ENCODE measurements at places on chromosomes 7 and 10.

- no peak for DNase-seq
Observed at GRCh38 chr10:28841625-28842024, 164.3 kb downstream of the BAMBI start.

GRCh38 chr10:78991187-78991586, 77.6 kb upstream of the ZMIZ1 start:
- no peak for DNase-seq

DNA sequence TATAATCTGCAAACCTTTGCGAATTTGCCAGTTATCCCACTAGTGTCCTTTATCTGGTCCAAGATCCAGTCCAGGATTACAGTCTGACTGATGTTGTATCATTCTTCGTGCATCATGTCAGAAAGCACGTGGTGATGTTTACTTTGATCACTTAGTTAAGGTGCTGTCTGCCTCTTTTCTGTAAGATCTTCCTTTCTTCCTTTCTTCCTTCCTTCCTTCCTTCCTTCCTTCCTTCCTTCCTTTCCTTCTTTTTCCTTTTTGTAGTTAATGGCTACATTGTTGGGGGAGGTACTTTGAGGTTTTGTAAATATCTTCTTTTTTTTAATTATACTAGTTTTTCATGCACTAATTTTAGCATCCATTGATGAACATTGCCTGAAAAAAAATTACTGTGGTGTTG, 80.3 kb downstream of the LCOR start:
- DNase-seq: no peak

- no peak for DNase-seq
Observed at GRCh38 chr7:6244021-6244420, 28.4 kb downstream of the CYTH3 start.

DNA sequence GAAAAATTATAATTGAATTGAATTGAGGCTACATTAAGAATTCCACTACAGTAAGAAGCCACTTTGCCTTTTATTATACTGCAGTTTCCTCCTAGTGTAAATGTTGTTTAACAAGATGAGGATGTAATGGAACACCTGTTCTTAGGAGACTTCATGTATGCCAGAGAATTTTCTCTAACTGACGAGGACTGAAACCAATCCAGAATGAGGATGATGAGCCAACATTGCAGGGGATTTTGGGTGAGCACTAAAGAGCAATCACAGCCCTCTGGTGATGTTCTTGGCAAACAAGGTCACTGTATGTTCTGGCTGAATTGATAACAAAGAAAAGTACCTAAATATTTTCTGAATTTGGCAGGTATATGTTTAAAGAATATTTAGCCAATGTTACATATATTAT, 60.9 kb downstream of the RELN start:
- no peak for DNase-seq

DNA sequence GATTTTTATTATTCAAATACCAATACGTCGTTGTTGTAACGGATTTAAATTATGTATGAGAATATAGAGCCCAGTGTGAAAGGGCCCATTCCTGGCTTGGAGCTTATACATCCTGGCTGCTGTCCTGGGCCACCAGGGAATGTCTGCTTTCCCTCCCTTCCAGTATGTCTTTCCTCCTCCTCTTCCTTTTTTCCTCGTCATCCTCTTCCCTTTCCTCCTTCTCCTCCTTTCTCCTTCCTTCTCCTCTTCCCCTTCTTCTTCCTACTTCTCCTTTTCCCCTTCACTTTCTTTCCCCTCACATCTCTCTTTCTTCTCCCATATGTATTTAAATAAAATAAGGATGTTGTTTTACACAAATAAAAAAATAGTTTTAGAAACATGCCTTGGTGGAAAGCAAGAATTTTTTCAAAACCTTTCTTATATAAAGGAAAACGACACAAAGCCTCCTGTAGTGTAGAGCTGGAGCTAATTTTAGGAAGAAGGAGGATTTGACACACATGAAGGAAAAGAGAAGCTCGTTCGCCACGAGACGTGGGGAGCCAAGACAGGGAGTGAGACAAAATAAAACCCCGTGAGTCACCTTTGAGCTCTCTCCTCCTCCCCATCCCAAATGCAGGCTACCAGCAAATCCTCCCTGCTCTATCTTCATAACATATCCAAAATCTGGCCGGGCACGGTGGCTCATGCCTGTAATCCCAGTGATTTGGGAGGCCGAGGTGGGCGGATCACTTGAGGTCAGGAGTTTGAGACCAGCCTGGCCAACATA, 301.1 kb upstream of the LYZL1 start:
- DNase-seq: no peak

GRCh38 chr7:41696323-41696916, 6.5 kb downstream of the INHBA start:
- no peak for DNase-seq

- DNase-seq: no peak
Observed at GRCh38 chr10:29970576-29970975, 88.8 kb downstream of the JCAD start.

DNA sequence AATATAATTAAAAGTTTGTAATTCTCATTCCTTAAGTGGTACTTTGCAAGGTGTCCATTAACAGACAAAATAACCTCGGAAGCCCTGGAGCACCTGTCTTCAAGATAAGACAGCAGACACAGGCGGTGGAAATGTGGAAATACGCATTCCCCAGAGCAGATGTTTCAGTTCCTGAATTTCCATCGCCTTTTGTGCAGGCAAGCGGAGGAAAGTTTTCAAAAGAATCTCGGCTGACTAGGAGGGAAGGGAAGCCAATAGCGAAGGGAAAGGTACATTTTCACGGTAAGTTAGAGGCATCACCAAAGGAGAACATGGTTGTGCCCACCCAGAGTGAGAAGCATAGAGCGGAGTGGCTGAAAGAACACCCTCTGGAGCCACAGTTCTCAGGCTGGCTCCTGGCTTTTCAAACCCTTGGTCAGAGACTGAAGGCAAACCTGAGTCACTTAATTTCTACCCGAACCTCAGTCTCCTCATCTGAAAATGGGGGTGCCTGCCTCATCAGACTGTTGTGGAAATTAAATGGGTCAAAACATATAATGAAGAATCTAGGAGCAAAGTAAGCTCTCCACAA, 13.6 kb downstream of the CPA1 start:
- DNase-seq: no peak

GRCh38 chr10:32073659-32074058, 17.4 kb upstream of the KIF5B start:
- DNase-seq: no peak

- no peak for DNase-seq
Observed at GRCh38 chr10:34045571-34046190, 711.2 kb upstream of the NRP1 start.

- DNase-seq: no peak
Observed at GRCh38 chr10:61232780-61233179, 220.4 kb downstream of the TMEM26 start.

GRCh38 chr10:121926671-121927317, 1.0 kb downstream of the ATE1 start:
- no peak for DNase-seq

- DNase-seq: no peak
Observed at GRCh38 chr10:3401491-3401938, 228.9 kb upstream of the PITRM1 start.

GRCh38 chr7:15446722-15447121, 115.1 kb downstream of the AGMO start:
- DNase-seq: no peak

DNA sequence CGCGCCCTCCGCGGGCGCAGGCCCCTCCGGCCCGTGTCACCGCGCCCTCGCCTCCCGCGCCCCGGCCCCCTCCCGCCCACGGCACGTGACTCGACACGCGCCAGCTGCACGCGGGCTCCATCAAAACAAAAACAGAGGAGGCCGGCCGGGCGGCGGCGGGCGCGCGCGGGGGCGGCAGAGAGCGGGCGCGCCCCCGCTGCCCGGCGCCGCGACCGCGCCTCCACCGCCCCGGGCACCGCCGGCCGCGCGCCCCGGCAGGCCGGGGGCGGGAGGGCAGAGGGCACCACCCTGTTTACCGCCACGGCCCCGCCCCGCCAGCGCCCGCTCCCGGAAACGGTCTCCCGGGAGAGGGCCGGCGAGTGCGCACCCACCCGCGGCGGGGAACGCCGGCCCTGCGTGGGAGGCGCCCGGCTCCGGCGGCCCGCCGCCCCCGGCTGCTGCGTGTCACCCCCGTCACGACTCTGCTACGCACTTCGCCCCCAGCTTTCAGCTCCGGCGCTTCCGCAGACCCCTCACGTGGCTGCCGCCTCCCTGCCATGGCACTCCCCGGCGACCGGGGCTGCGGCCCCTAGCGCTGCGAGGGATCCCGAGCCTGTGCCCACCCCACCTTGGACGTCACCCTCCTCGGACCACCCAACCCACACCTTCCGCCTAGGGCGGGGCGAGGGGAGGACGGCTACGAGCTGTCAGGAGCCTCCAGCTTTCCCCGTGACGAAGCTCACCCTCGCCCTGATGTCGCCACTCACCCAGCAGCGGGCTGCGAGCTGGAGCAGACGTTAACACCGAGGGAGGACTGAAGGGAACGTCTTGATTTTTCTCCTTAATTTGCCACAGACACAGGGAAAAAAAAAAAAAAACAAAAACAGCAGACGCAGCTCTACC, 221.6 kb upstream of the MKLN1 start:
- DNase-seq: peak; percentile 52

DNA sequence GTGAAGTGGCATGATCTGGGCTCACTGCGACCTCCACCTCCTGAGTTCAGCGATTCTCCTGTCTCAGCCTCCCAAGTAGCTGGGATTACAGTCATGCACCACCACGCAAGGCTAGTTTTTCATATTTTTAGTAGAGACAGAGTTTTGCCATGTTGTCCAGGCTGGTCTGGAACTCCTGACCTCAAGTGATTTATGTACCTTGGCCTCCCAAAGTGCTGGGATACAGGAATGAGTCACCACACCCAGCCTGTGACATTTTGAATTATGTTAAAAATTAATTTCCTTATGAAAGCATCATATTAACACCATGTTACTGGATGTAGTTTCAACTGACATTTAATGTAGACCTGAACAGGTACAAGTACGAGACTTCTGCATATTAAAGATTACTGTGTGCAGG, 24.3 kb downstream of the ABCB4 start:
- no peak for DNase-seq

DNA sequence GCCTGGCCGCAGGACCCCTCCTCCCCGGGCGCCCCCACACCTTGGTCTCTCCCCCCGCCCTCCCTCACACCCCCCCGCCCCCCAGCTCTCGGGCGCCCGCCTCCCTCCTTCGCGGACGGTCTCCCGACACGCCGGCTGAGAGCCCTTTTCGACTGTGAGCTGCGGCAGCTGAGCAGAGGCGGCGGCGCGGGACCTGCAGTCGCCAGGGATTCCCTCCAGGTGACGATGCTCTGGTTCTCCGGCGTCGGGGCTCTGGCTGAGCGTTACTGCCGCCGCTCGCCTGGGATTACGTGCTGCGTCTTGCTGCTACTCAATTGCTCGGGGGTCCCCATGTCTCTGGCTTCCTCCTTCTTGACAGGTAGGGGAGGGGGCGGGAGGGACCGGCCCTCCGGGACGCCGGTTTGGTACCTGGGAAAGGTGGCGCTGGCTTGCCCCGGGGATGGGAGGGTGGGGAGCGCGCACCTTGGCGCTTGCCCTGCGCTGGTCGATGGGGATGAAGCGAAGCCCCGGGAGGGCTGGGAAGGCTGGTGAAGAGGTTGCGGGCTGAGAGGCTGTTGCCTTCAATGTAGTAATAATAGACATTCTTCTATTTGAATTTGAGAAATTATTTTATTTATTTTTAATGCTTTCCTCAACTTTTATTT, at the start of gene BMPER:
Gene BMPER (plus strand): TSS at position 151 of the 644 bp plus-strand sequence. CDS start 75 bp downstream, at position 226.
- DNase-seq: no peak

DNA sequence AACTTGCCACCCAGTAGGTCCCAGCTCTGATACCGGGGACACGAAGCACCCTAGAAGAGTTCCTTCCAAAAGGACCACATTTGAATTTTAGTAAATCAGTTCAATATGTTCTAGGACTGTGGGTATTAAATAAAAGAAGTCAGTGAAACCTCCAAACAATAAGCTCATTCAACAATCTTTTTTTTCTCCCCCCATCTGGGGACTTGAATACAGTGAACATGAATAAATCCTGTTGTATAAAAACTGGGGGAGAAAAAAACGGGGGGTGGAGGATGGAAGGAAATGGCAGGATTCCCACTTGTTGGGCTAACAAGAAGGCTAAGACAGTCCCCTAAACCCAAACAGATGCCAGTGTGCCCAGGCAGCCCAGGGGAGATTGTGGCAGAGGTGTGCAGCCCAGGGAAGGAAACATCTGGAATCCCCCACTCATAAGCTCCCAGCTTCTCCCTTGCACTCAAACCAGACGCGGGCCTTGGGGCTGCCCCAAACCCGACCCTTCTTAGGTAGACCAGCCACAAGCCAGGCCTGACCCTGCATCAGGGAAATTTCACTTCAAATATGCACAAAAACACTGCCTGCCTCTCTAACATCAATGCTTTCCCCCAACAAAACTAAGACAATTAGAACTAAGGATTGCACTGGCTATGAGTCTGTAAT, 8.8 kb downstream of the AFAP1L2 start:
- no peak for DNase-seq

- no peak for DNase-seq
Observed at GRCh38 chr7:139850906-139851305, 21.8 kb downstream of the TBXAS1 start.

DNA sequence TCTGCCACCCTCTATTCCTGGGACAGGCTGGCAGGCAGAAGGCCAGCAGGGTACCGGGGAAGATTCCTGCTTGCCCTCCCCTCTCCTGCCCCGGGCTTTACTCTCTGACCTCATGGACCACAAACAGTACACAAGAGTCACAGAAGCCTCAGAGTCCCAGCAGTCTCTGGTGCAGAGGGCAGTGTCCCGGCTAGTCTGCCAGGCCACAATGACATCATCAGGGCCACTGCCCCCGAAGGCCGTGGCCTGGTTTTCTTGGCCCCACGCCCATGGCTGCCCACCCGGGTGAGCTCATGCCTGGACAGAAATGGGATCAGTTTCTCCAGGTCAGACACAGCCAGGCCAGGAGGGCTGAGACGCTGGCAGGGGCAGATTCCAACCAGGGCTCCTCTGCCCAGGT, 91.9 kb downstream of the MYL10 start:
- no peak for DNase-seq

GRCh38 chr7:15937571-15937970, 251.1 kb upstream of the MEOX2 start:
- DNase-seq: no peak

DNA sequence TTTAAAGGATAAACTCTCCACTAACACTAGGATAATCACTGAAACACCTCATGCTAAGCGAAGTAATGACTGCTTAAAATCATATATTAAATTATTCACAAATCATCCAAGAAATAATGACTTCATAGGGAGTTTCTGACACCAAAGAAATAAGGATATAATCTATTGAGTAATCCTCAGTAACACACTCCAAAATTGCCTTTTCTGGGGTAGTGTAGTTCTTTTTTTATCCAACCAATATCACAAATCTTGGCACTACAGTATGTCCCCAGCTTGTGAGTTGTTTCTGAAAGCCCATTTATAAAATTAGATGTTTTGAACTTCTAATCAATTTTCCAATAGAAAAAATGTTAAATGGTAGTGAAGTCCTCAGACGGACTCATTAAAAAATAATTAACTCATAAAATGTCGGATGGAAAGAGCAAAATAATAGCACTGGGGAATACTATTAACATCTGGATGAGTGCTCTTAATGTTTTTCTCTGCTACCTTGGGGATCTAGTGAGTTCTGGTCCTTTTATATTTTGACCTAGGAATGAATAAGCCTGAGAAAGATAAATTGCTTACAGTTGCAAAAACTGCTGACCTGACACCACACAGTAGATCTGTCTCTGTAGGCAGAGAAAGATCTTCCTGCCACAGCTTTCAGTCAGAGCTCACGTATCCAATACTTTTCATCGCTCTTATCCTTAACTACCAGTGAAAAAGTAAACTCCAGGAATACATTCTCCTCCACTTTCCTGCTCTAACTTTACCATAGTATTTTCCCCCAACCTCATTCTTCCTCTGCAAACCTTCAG, 618.5 kb upstream of the ANKRD30A start:
- no peak for DNase-seq
